SHP77 (cell line): ENCODE measurements at places on chromosomes 2 and 18.

- no peak for DNase-seq
Measured at GRCh38 chr2:217393585-217394032, 533.7 kb upstream of the TNP1 start.

DNA sequence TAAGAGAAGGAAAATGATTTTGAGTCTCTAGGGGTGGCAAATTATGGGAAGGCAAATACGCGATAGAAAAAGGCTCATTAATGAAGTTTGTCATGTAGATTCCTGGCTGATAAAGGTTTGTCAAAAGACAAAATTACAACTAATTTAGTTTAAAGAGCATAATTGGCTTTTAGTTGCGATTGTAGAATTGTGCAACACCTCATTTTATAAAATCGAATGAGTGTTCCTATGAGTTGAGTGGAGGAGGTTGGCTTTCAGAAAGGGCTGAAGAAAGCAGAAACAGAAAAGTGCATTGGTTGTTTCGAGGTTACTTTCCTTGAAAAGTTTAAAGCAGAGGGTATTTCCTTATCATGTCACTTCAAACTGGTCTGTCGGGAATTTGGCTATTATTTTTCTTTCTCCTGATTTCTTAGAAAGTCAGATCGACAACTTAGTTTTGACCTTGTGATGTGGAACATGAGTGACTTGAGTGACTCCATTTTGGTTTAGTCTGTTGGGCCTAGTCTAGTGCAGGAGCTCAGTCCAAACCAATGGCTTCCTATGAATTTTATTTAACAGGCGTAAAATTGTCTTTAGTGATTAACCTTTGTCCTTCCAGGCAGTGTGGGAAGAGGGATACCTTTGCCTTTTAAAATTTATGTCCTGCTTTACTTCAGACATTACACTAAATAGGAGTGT is 2.2 kb upstream of the PCYOX1 start:
- DNase-seq: no peak

- no peak for DNase-seq
Measured at GRCh38 chr2:11305338-11305737, 39.1 kb downstream of the ROCK2 start.

DNA sequence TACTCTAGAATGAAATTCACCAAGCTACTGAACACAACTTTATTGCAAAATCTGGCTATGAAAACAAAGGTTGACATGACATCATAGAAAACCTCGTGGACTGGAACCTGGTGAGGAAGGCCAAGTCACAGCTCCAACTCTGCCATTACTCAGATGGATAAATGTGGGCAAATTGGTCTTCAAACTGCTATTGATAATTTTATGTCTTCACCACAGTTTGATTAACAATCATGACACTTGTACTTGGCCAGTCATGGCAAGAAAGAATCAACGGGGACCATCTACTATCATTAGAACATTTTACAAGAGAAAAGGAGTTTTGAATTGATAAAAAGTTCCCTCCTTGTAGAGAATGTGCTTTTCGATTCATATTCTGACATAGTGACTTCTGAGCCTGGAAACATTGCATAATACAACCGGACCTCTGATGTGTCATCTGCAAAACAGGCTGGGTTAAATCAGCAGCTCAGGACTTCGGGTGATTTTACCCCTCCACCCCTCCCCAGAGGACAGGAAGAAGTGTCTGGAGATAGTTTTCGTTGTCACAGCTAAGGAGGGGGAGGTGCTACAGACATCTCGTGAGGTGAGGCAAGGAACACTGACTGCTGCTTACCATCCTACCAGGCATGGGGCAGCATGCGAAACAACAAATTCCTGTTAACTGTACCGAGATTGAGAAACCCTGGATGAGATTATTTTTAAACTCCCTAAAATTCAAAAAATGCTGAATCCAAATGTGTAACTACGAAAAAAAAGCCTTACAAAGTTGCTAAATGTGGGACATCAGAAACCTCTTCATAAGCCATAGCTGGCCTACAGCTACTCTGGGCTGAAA is 8.4 kb downstream of the L3MBTL4 start:
- no peak for DNase-seq

DNA sequence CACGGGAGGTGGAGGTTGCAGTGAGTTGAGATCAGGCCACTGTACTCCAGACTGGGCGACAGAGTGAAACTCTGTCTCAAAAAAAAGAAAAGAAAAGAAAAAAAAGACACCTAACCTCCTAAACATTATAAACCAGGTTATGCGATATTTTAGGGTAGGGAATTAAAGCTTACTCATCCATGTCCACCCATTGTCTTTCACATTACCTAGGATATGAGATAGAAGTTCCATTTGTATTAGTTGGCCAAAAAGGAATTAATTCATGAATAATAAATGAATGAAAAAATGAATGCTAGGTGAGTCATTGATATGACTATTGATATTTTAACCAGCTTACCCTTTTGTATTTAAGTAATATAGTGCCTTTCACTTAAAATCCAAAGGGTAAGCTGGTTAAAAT is 132.9 kb downstream of the FAM161A start:
- DNase-seq: no peak

GRCh38 chr18:74457043-74457724 is at the start of gene DIPK1C:
Gene DIPK1C (minus strand): TSS chr18:74457308. CDS start chr18:74457259, 49 bp downstream.
- no peak for DNase-seq

GRCh38 chr2:185507719-185508118 is 230.9 kb upstream of the FSIP2 start:
- no peak for DNase-seq

DNA sequence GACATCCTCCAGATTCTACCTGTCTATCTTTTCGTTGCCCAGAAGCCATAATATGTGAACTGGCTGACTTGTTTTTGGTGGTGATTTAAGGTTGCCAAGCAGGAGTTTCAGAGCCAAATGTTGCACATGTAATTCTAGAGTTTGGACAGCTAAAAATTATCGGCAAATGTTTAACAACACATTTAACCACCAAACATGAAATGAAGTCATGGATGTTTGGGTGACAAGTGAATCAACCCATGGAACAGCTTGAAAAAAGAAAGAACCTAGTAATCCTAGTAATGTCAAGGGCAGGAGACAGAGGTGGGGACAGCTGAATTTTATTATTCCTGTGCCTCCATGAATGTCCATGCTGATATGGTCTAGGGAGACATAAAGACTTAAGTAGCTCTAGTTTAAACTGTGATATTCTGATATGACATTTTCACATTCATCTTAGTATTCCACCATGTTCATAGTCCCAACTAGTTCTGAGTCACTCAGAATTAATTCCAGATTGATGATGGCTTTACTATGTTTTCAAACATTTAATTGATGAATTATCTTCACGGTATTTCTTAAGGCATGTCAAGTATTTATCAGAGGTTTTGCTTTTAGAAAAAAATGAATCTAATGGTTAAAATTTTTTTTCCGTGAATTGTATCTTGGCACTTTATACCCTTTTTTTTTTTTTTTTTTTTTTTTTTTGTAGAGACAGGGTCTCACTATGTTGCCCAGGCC is 101.7 kb downstream of the SOCS6 start:
- no peak for DNase-seq

DNA sequence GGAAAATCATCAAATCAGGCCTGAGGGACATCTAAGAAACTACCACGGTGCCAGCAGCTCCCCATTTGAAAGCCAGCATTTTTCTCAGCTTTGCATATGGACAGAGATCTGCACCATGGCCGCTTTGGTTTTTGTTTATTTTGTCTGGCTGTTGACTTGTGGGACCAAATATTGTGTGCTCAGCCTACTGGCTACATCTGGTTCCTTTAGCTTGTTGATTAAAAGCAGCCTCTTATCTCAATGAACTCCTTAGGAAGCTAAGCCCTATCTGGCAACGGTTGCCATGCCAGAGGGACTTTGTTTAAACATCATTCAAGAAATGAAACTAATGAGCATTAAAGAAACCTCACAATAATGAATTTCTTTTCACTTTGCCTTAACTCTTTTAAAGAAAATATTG is 32.4 kb upstream of the CCDC150 start:
- DNase-seq: no peak

DNA sequence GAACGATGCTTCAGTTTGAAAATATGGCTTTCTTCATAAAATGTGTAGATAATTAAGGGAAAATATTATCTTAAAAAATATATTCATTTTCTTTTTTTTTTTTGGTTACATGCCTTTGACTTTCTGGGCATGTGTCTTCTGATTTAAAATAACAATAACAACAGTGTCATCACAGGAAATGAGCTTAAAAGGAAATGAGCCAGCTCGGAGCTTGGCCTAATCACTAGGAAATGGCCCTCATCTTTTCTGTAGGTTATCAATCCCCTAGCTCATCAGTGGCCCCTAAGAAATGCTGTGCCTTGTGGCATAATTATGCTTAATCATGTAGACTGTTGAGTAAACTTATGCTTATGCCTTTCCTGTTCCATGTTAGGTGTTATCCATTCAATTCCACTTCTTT is 141.8 kb upstream of the FHL2 start:
- DNase-seq: no peak

DNA sequence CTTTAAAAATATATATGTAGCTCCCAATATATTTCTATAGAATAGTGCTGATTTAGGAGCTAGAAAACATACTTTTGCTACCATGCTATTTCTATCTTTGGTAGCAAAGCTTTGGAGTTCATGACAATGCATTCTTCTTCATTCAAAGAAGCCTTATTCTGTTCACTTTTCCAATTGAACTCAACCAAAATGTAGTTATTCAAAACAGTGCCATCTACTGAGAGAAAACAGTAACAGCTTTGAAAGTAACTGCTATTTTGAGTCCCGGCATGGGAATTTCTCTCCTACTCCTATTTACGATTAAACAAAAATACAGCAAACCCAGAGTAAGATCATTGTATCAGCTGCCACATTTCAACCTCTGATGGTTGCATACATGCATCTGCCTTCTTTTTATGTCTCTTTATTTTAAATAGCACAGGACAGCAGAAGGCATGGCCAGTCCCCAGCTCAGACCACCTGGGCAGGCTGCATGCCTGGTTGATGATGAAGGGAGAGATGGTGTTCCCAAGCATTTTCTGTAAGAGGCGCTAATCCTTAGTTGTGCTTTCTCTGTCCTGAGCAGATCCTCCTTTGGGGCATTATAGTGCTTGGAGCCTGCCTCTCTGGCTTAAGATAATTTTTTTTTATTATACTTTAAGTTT is 69.7 kb upstream of the SULT1C3 start:
- peak; percentile 14 for DNase-seq
